ENCODE measurements at places on chromosomes 2 and 18.

- DNase-seq = no peak
These were observed 207.6 kb upstream of the CCDC150 start for GRCh38 chr2:196431957-196432356.

GRCh38 chr2:228801451-228801850 lies 469.6 kb downstream of the PID1 start:
- no peak for DNase-seq

GRCh38 chr2:177588671-177589070 lies 196.1 kb downstream of the AGPS start:
- DNase-seq = no peak

DNA sequence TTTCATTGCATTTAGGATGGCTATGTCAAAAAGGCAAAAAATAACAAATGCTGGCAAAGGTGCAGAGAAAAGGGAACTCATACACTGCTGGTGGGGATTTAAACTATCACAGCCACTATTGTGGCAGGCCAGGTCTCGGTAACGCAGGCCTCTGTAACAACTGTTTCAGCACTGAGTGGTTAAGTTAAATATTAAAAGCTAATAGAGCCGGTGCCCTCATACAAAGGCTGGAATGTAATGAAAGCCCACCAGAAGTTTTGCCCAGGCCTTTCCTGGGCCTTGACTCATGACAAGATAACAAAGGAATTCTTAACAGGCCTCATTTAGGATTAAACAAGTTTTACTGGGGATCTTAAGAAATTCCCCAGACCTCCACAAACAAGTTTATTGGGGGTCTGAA lies 10.7 kb downstream of the MERTK start:
- DNase-seq = no peak

GRCh38 chr2:69466728-69467127 lies 29.5 kb upstream of the NFU1 start:
- no peak for DNase-seq

Measured in activated CD8-positive, alpha-beta memory T cell treated with anti-CD3 and anti-CD28 coated beads for 1 hour (primary cell).